ENCODE measurements at places on chromosomes 2 and 18.

DNA sequence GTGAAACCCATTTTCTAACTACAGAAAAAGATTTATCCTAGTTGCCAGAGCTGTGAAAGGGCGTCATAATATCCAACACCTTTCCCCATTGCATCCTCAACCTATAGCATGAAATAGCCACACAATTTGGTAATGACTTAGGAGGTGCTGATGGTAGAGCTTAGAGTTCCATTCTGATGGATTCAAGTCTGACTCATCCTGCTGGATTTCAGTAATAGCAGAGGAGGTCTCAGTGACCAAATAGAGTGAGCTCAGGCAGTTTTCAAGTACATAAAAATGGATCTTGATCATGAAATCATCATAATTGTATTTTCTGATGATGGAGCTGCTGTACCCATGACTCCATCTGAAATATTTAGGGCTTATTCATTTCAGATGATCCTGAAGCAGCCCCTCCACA, 270.7 kb upstream of the KLHL29 start:
- DNase-seq = no peak

- no peak for DNase-seq
Observed at GRCh38 chr2:67561457-67561965, 164.4 kb downstream of the ETAA1 start.

DNA sequence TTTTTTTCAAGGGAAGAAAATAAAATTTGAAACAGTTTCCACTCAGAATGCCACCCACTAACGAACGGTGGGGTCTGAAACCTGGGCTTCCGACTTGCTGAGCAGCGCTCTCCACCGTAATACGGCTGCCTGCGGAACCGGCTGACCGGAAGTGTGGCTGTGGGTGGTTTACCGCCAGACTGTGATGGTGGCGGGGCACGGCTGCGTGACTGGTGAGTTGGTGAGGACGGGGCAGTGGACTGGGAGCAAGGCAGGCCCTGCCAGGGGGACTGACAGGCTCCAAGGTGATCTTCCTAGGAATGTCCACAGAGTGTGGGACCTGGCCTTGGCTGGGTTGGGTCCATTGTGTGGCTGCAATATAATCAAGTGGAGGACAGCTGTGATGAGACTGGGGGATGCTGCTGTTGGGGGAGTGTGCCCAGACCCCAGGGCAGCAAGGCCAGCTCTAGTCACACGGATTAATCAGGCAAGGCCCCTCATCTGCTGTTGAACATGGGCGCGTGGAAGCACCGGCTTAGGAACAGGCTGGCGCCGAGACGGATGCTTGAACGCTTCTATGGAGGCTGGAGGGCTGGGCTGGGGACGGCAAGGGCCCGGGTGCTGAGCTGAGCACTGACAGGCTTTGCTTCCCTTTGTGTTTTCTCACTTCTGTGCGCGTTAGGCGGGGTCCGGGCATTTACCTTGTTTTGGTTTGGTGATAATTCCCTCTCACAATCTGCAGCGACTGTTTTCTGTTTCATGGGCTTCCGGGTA, 357.7 kb upstream of the SPRED2 start:
- DNase-seq = no peak

GRCh38 chr2:13260402-13260801, 543.7 kb downstream of the TRIB2 start:
- DNase-seq = no peak

DNA sequence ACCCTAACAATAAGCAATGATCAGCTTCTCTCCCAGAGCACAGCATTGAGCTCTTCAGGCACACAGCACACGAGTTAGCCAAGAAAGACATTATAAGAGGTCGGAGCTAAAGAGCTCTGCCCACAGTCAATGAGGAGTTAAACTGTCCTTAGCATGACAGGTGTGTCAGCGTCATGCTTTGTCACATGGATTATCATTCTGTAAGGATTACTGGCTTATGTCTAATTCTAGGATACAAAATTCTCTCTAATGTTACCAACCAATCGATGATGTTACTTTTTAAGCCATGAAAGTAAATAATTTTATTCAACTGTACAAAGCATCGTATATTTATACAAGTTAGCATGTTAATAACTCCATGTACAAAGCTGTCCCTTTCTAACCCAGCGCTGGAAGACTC, 108.8 kb downstream of the ZNF236 start:
- DNase-seq = no peak

DNA sequence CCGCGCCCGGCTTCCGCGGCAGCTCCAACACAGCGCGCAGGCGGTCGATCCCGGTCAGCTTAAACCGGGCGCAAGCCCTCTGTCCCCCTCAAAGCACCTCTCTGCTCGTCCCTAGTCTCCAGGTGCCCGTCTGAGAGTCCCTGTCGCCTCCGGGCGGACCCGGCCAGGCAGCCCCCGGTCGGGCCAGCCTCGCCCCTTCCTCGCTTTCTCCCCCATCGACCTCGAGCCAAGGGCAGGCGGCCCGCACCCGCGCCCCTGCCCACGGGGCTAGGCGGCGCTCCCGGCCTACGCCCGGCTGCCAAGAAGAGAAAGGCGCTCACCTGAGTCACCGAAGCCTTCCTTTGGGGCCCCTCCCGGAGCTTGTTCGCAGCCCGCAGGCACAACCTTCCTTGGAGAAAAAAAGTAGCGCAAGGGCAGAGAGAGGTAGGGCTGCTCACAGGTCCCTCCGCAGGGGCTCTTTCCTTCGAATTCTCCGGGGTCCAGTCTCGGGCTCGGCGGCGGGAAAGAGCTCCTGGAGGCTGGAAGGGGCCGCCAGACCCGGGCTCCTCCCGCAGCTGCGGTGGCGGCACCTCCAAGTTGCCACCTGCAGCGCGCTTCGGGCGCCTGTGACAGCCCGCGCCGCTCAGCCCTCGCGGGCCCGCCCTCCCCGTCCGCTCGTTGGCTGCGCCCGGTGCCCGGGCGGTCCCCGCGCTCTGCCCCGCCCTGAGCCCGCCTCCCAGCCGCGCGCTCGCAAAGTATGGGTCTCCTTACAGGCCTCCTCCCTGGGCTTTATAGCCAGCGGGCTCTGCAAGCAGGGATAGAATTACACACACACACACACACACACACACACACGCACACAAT, 86.5 kb upstream of the EPB41L3 start:
- DNase-seq = no peak

DNA sequence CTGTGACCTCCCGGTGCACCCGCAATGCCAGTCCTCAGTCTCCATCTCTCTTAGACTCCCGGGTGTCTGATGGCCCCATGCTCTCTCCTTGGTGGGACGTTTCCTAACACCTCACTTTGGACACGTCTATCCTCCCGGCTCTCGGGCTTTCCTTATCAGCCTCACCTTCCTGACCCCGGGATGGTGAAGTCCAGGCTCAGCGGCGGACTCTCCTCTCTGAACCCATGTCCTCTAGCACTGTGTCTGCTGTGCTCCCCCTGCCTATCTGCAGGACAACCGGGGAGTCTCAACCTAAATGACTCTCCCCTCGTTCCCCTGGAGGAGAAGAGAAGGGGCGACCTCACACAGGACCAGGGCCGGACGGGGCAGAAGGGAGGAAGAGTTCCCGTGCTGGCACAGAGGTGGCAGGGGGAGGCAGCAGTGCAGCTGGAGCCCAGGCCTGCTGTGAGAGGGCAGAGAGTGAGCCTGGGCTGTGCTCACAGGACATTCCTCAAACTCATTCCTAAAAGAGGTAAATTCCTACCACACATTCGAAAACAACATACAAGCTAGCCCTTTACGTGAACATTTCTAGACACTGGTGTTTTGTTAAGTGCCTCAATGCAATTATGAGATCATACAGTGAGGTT, 41.9 kb downstream of the MBP start:
- DNase-seq = no peak

DNA sequence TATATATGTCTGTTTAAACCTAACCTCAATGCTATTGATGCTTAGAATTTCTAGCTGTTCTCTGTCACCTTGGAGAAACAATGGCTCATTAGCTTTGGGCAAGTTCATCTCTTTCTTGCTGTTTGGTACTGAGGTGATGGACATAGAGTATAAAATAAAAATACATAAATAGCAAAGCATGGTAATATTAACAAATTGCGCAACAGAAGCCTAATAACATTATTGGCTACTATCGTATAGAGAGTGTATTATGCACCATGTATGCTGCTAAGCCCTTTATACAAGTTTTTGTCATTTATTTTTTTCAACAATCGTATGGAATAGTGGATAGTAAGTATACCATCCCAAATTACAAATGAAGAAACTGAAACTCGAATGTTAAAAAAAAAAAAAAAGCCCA, 100.1 kb downstream of the ICOS start:
- DNase-seq = no peak

- no peak for DNase-seq
Observed at GRCh38 chr2:218019411-218020060, 16.7 kb upstream of the TNS1 start.

- DNase-seq = no peak
Observed at GRCh38 chr18:68439642-68440041, 275.3 kb downstream of the TMX3 start.

- no peak for DNase-seq
Observed at GRCh38 chr2:79887747-79888374, 375.0 kb downstream of the CTNNA2 start.

- no peak for DNase-seq
Observed at GRCh38 chr2:70528929-70529328, 24.7 kb downstream of the TGFA start.

DNA sequence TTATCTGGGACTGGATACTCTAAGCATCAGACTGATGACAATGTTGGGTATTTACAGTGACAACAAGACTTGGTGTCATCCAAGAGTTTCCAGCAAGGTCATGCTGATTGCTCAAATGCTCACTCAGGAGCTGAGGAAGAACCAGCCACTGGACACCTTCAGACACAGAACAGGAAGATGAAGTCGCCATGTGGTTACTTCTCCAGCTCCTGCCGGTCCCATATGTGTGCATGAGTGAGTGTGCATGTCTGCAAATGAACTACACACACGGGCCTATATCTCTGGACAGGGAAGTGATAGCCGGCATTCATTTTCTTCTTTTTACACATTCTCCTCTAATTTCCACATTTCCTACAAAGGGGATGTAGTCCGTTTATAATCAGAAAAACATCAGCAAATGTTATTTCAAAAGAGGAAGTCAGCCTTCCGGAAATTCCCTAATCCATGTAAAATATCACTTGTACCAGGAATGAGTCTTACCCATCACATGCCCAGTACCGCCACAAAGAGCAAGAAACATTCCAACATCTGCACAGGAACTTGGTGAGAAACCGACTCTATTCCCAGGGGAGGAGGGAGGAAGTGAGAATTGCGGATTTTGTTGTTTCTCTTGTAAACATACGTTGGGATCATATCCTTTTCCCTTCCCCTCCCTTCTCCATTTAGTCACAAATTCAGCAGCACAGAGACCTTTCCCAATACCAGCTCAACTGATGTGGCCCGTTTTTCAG, 10.8 kb downstream of the RFX8 start:
- no peak for DNase-seq

GRCh38 chr2:235384624-235385023, 109.2 kb upstream of the AGAP1 start:
- DNase-seq = no peak

- DNase-seq = no peak
Observed at GRCh38 chr18:57150828-57151227, 3.9 kb downstream of the BOD1L2 start.

GRCh38 chr2:219997341-219997851, 370.0 kb downstream of the SLC4A3 start:
- DNase-seq = no peak

- no peak for DNase-seq
Observed at GRCh38 chr2:200533754-200534153, 7.7 kb downstream of the SGO2 start.

GRCh38 chr2:14011190-14011589, 621.3 kb upstream of the LRATD1 start:
- no peak for DNase-seq

GRCh38 chr2:18924886-18925285, 335.5 kb upstream of the NT5C1B start:
- no peak for DNase-seq

GRCh38 chr2:113114224-113114945, 13.0 kb upstream of the IL1RN start:
- DNase-seq = no peak

GRCh38 chr2:189566046-189566445, 14.5 kb downstream of the SLC40A1 start:
- no peak for DNase-seq

DNA sequence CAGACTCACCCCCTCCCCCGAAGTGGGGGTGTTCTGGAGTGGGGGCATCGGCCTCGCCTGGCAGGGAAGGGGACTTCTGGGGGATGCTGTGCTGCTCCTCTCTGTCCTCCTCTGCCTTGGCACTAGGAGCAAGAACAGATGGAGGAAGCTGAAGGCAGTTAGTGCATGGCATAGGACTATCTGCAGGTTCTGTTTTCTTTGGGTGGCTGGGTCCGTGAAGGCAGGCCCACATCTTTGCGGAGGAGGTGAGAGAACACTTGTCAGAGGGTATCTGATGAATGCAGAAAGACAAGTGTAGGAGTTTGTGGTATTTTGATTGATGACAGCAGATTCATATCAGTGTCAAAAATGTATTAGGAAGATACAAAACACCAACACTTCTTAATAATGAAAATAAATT, 411.4 kb downstream of the TSN start:
- DNase-seq = no peak

DNA sequence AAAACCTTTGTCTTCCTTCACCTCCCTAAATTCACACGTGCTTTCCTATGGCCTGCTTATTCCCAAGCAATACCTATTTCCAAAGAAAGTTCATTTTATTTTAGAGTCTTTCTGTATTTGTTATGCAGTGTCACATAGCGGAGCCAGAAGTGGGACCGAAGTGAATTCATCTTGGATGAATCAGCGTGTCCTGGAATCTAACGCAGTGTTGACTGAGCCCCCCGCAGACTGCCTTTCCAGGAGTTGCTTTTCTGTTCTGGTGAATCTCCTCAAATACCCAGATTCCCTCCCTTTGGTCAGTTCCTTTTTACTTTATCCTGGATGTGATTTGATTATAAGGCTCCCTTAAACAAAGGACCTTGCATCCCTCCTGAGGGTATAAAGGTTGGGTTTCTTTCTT, 10.8 kb downstream of the ALPP start:
- DNase-seq = no peak

- no peak for DNase-seq
Observed at GRCh38 chr18:78601349-78601748, 378.3 kb upstream of the SALL3 start.

GRCh38 chr18:61554946-61555361, 221.7 kb downstream of the CDH20 start:
- no peak for DNase-seq

GRCh38 chr2:27735263-27735904, 36.1 kb upstream of the MRPL33 start:
- DNase-seq = peak; percentile 52

DNA sequence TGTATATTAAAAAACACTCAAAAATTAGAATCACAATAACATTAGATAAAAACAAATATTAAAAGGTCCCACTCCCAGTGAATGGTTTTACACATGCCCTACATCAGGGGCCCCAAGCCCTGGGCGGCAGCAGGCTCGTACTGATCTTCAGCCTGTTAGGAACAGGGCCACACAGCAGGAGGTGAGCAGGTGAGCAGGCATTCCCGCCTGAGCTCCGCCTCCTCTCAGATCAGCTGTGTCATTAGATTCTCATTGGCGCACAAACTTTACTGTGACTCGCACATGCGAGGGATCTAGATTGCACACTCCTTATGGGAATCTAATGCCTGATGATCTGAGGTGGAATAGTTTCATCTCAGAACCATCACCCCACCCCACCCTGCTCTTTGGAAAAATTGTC, 74.2 kb downstream of the MBD2 start:
- DNase-seq = no peak

Measured in stimulated activated CD8-positive, alpha-beta memory T cell treated with anti-CD3 and anti-CD28 coated beads, Interleukin-15, amount 100 ng/mL, for 4 hours (primary cell).